Activated gamma-delta T cell treated with Interleukin-2 at 50 U/mL for 16 hours (primary cell): ENCODE measurements at places on chromosomes 1 and 21.
A peak's percentile ranks its signal among the peaks of the same experiment; 100 is the strongest.

DNA sequence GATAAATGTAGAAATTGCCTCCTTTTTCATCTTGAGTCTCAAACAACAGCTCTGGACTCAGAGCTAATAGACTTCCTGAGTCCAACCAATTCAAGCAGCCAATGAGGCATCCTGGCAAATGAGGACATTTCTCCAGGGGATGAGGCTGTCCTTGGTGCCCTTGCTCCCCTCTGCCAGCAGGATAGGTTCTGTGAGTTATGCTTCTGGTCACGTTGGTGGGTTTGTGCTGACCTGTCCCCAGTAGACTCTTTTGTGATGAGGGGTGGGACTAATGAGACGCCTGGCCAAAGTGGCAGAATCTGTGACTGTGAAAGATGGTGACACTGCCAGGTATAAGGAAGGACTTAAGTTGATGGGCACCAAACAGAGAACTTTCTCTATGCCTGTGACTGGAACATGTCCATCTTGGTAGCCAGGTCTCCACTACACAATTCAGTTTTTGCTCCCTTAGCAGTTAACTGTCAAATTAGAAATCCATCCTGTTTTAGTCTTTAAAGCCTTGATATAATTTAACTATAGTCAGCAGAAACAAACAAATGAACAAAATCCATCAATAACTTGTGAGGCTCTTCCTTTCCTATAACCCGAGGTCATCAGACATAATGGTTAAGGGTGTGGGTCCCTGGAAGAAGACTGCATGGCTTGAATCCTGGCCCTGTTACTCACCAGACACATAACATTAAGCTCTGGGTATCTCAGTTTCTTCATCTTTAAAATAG, 35.7 kb upstream of the THEM4 start:
- DNase-seq = no peak

- DNase-seq = no peak
Observed at GRCh38 chr1:84174051-84174556, 30.0 kb downstream of the PRKACB start.

DNA sequence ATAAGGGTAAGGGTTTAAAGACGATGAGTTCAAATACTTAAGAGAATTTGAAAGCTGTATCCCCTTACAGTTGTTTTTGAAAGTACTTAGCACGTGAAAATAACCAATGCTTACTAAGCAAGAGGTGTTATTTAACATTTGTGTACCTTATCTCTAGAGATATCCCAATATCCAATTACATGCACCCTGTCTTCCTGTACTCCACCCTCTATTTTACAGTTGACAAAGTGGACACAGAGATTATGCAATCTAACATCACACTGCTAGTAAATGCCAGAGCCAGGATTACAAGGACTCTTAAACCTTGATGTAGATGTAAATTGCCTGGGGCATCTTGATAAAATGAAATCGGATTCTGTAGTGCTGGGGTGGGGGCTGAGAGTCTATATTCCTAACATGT, 72.0 kb downstream of the GDAP2 start:
- no peak for DNase-seq

- peak; percentile 87 for DNase-seq
Observed at GRCh38 chr1:161305867-161306519, 3.8 kb downstream of the MPZ start.

GRCh38 chr1:31786366-31787060, 22.4 kb upstream of the ADGRB2 start:
- DNase-seq = no peak

GRCh38 chr1:57188168-57188567, 222.4 kb upstream of the C8B start:
- no peak for DNase-seq

DNA sequence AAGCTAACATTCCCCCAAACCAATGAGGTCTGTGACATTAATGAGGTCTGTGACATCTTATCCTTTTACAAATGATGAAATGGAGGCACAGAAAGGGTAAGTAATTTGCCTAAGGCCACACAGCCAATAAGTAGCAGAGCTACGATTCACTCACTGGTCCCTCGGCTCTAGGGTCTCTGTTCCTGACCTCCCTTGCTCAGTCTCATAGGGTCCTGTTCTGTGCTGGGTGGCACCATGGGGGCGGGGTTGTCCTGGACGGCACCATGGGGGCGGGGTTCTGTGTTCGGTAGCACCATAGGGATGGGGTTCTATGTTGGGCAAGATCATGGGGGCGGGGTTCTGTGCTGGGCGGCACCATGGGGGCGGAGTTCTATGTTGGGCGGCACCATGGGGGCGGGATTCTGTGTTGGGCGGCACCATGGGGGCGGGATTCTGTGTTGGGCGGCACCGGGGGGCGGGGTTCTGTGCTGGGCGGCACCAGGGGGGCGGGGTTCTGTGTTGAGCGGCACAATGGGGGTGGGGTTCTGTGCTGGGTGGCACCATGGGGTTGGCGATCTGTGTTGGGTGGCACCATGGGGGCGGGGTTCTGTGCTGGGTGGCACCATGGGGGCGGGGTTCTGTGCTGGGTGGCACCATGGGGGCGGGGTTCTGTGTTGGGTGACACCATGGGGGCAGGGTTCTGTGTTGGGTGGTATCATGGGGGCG, 55.6 kb downstream of the CLSTN1 start:
- no peak for DNase-seq

DNA sequence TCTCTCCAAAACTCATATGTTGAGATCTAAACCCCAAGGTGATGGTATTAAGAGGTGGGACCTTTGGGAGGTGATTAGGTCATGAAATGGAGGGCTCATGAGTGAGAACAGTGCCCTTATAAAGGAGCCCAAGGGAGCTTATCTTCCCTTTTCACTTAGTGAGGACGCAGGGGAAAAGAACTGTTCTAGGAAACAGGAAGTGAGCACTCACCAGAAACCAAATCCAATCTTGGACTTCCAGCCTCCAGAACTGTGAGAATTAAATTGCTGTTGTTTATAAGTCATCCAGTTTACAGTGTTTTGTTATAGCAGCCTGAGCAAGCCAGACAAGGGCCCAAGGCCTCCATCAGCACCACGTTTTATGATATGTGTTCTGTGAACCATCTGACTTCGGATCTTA, 60.3 kb upstream of the LRRC8D start:
- DNase-seq = no peak

GRCh38 chr1:84583648-84584047, 9.4 kb upstream of the CTBS start:
- no peak for DNase-seq

GRCh38 chr1:5495596-5496410, 496.4 kb downstream of the NPHP4 start:
- no peak for DNase-seq
